Stimulated activated CD4-positive, alpha-beta T cell treated with anti-CD3 and anti-CD28 coated beads, Interleukin-4, amount 100 ng/mL, for 1 hour (primary cell): ENCODE measurements at places on chromosomes 1 and 21.

GRCh38 chr1:87973896-87974295, 645.2 kb downstream of the LMO4 start:
- no peak for DNase-seq

- no peak for DNase-seq
Measured at GRCh38 chr1:71666609-71667008, 585.8 kb upstream of the ZRANB2 start.

- DNase-seq: no peak
Measured at GRCh38 chr1:202658251-202658759, 51.9 kb downstream of the SYT2 start.

GRCh38 chr1:12422488-12422887, 192.7 kb downstream of the VPS13D start:
- DNase-seq: no peak

- DNase-seq: no peak
Measured at GRCh38 chr1:184622136-184622823, 132.4 kb downstream of the EDEM3 start.

DNA sequence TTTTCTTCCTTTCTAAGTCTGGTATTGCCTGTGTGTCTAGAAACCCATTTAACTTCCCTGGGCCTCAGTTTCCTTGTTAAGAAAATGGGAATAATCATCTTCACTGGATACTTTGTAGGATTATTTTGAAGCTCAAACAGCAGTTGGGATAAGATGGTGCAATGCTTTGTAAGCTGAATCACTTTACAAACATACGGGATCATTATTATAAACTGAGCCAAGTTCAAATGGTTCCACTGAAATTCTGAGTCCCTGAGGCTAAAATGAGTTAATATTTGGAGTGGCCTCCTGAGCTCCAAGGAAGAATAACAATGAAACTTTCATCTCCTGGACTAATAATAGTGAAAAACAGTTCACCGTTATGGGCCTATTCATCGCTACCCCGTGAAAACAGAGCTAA, 388.0 kb downstream of the PLPP3 start:
- DNase-seq: no peak

GRCh38 chr1:31436596-31437432, 23.8 kb downstream of the SERINC2 start:
- DNase-seq: no peak

GRCh38 chr1:50969611-50970508, at the start of gene CDKN2C:
TSS of gene CDKN2C (plus strand) at chr1:50970245. CDS start at chr1:50970369, 124 bp downstream.
- DNase-seq: peak; percentile 42

DNA sequence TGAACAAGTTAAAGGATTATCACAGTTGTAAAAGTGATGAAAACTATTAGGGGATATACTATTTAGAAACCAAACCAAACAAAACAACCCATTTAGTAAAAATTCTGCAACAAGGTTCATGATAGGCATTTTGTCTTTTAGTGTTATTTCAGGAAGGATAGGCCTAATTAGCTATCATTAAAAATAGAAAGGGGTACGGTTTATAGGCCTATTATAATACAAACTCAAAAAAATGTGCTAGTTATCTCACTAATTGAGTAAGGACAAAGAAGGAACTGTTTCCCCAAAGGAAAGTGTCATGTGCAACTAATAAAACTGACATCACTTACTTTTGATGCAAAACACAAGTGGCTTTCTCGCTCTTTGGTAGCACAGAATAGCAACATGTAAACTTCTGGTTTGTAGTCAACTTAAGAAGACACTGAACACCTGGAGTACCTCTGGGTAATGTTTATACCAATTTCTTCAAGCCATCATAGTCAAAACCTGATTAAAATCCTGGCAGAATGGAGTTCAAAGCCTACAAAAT, 28.5 kb downstream of the SLC16A1 start:
- no peak for DNase-seq

GRCh38 chr21:45336870-45337269, 49.2 kb upstream of the POFUT2 start:
- DNase-seq: no peak

- DNase-seq: no peak
Measured at GRCh38 chr1:206628916-206629315, 6.4 kb upstream of the DYRK3 start.

GRCh38 chr1:223783676-223784075, 62.1 kb downstream of the TP53BP2 start:
- no peak for DNase-seq

DNA sequence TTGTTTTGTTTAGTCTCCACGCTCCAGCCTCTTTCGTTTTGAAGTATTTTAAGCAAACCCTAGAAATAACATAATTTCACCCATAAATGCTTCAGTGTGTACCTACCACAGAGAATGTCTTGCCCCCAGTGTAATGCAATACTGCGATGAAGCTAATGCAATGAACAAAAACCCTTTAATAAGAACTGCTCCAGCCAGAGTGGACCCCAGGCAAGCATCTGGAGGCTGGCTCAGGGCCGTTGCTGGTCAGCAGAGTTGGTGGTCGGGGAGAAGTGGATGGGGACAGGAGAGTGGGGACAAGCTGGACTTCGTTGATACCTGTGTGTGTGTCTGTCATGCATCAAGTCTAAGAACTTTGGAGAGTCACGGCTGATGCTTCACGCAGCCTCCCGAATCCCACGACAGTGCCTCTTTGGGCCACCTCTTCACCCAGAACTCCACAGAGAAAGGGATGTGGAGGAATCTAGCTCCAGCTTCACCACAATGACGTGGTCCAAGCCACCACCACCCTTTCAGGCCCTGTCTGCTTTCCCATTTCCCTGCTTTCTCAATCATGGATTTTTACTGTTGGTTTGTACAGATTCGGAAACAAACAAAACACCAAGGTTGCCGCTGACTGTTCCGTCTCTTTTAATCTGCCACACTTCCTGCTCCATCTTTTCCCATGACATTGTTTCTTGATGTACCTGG, 108.6 kb upstream of the ERRFI1 start:
- no peak for DNase-seq

DNA sequence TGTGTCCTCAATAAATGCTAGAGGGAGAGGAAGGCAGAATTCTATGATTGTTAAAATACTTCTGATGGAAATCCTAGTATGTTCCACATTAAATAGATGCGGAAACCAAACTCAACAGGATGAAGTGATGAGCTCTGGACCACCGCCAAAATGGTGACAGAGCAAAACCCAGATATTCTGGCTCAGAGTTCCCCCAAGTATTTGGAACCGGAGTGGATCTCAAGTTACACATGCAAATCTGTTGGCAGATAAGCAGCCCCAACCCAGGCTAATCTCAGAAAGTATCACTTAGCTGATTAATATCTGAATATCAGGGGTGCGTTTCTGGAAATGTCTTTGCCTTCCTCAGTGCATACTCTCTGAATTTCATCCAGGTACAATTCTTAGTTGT, 17.4 kb upstream of the GRHL3 start:
- no peak for DNase-seq
